ENCODE measurements at places on chromosomes 6 and 20. TPM values are rescaled to one million over a fixed set of nuclear protein-coding genes. Genes with fewer than 3 reads are reported as not detected.

DNA sequence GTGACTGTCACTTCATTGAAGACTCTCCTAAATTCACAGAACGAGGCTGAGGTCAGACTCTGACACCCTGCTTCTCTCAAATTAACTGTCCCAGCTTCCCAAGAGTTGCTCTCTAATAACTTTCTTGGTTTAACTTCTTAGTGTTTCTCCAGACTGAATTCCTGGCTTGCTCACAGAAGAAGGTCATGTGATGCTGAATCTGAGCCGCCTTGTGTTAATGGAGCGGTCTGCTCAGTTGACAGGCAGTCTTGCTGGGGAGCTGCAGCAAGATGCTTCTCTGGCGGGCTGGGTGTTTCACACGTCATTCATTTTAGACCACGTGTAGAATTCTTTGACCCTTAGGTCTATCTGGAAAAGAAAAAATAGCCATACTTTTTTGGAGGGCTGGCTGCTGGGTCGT lies 107.3 kb downstream of the FOXO3 start:
- no peaks in the 10 kb centered on the region for H3K27me3 ChIP-seq
- no peak overlapping the region for H3K4me3 ChIP-seq
- H3K27ac ChIP-seq: no peak overlapping the region
- DNase-seq: no peak

DNA sequence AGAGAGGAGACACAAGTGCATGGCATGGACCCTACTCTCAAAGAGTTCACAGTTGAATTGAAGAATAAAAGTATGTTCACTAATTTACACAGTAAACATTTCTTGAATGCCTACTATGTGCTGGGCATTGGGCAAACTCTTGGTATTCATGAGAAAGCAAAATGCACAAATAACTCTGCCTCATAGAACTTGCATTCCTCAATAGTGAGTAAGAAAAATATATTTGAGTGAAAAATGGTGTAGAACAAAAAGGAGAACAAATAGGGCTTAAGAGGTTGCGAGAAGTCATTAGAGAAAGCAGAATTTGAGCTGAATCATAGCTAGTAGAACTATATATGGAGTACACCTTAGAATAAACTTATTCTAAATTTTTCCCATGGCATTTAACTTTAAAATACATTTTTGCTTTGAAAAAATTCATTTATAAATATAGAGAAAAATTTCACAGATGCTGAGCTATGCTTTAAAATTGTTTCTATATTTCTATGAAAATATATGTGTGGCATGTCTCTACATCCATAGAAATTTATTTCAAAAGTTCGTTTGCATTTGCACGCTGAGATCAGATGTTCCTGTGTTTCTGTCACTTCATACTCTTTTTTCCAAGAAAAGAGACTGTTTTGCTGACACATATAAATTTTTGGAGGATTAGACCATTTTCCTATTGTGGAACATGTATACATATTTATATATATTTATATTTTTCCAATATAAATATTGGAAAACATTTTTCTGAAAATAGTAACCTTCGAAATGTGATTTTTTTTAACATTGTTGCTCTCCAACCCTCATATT lies 236.1 kb downstream of the KCNQ5 start:
- H3K27me3 ChIP-seq: peaks cover 30% of the 10 kb centered on the region
- no peak for DNase-seq
- no peak overlapping the region for H3K4me3 ChIP-seq
- H3K27ac ChIP-seq: no peak overlapping the region

DNA sequence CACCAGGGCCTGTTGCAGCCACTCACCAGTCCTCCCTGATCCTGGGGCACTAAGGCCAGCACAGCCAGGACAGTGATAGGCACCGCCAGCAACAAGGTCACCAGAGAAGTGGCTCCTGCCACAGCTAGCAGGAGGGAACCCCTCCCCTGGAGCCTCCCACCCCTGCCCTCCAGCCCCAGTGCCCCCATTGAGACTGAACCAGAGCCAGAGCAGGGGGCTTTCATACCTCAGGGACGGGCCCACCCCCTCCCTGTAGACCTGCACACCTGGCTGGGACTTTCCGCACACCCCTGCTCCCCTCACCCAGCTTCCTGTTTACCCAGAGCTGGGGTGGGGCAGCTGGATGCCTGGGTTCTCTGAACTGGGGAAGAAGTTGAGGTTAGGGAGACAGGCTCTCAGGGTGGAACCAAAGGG lies at the start of gene LTB:
LTB (minus strand) TSS at position 195 of the 414 bp plus-strand sequence; CDS start at position 188, 7 bp downstream.
- DNase-seq: no peak
- H3K36me3 ChIP-seq: no peaks in the 10 kb centered on the region
- peak within 1 kb of the TSS; percentile 65 for H3K4me3 ChIP-seq
- no peaks in the 10 kb centered on the region for H3K27me3 ChIP-seq

DNA sequence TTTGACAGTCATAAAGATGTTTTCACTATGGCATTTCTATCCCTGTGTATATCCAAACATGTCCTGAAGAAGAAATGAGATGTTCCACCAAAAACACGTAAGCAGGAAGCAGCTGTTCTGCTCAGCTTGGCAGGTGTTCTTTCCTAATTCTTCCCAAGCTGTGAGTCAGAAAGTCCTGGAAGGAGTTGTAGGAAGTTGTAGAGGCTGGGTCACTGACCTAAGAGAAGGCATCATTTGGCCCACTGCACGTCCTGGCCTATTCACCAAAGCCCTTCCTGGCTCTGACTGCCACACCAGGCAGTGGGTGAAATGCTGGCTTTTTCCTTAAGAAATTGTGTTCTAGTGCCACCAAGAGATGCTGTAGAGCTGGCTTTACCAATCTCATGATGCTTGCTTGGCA lies 40.3 kb downstream of the STX11 start:
- H3K4me1 ChIP-seq: no peaks in the 10 kb centered on the region
- no peak overlapping the region for H3K4me3 ChIP-seq
- H3K36me3 ChIP-seq: no peaks in the 10 kb centered on the region
- no peak for DNase-seq
- H3K27ac ChIP-seq: no peak overlapping the region

Gene STXBP5
- 12.6 TPM for total RNA-seq

GRCh38 chr6:112682071-112682470 lies 334.9 kb downstream of the RFPL4B start:
- no peak overlapping the region for H3K27ac ChIP-seq
- no peaks in the 10 kb centered on the region for H3K27me3 ChIP-seq
- H3K4me3 ChIP-seq: no peak overlapping the region
- no peaks in the 10 kb centered on the region for H3K36me3 ChIP-seq

- peaks cover 15% of the 10 kb centered on the region for H3K4me1 ChIP-seq
- no peaks in the 10 kb centered on the region for H3K36me3 ChIP-seq
- no peak overlapping the region for H3K4me3 ChIP-seq
- H3K27me3 ChIP-seq: no peaks in the 10 kb centered on the region
- H3K27ac ChIP-seq: no peak overlapping the region
- DNase-seq: no peak
Observed at GRCh38 chr6:16747232-16748024, 13.8 kb downstream of the ATXN1 start.

Gene SMIM29
- total RNA-seq: 25.1 TPM

DNA sequence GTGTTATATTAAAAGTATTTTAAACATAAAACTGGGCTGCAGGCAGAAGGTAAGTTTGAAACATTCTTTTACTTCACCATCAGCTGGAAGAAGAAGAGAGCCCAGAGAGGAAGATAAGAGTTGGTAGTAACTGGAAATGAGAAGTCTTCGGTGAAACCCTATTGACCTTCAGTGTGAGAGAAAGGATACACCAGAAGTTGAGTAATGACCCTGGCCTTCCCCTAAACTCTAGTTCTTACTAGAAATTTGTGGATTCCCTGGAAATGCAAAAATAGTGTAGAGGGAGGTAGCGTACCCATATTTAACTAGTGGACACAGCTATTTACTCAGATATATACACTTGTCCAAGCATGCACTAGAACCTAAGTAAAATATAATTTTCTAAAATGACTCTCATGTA lies 8.0 kb upstream of the EPM2A start:
- no peak overlapping the region for H3K4me3 ChIP-seq
- no peaks in the 10 kb centered on the region for H3K36me3 ChIP-seq
- H3K4me1 ChIP-seq: no peaks in the 10 kb centered on the region
- no peak overlapping the region for H3K27ac ChIP-seq
- no peaks in the 10 kb centered on the region for H3K27me3 ChIP-seq
